T-helper 9 cell (primary cell): ENCODE measurements at places on chromosomes 16 and 17.

- DNase-seq = no peak
Observed at GRCh38 chr17:71667661-71668060, 453.2 kb upstream of the SOX9 start.

GRCh38 chr16:242281-242680 lies 7.7 kb downstream of the FAM234A start:
- no peak for DNase-seq

DNA sequence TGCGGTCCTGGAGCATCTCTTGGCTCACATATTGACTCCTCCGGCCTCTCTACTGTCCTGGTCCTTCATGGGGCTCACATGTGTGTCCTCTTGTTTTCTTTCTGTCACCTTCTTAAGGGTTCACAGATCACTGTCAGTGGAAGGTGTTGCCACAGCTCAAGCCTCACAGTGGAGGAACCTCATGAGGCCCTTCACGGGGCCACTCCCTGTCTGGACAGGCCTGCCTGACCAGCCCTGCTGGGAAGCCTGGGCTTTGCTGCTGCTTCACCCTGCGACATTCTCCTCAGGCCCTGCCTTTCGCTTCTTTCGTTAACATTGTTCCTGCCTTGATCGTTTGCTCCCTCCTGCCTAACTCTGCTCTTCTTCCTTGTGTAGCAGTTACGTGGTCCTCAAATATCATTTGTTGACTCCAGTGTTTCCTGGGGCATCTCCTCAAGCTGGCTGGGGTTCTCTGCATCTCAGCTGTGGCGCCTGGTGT lies 55.9 kb downstream of the WDR45B start:
- no peak for DNase-seq

GRCh38 chr17:413706-414380 lies 61.2 kb upstream of the RPH3AL start:
- no peak for DNase-seq

DNA sequence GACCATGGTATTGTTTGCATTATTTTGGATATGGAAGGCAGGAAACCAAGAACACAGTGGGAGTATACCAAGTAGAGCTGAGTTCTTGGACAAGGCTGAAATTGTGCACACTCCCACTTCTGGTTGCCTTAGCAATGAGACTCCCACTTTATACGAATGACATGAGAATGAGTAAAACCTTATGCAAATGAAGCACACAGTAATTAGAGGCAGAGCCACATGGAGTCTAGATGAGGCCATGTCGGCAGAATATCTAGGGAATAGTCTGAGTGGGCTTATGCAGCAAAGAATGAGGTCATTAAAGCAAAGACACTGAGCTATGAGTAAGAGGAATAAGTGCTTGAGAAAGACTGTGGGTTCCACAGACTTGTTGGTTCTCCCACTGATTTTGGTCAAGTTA lies 178.7 kb downstream of the GRIN2A start:
- DNase-seq = no peak

DNA sequence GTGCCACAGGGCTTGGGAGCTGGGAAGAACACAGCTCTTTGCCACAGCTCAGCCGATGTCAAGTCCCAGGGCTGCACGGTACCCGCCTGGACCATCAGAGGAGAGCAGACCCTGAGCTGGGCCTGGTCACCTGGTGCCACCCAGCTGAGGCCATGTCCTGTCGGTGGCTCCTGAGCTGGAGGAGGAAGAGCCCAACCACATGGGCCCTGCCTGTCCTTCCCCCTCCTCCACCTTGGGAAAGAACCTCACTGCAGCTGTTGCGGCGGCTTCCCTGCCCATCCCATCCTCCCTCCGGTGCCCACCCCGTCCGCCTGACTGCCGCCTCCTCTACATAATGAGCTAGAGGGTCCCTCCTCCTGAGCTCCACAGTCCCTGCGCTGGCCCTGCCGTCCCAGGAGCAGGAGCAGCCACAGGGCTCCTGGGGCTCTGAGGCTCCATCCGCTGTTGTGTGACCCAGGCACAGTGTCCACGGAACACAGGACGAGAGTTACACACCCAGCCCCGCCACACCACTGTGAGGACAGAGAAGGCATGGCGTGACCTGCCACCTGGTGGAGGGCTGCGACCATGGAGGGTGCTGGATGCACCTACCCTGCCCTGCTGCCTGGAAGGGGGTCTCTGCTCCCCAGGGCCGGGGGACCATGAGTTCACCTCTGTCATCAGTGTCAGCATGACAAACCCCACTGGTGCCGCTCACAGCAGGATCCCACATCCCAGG lies 21.4 kb upstream of the CHMP6 start:
- peak; percentile 30 for DNase-seq

GRCh38 chr16:71460941-71461340 lies 1.1 kb downstream of the ZNF23 start:
- no peak for DNase-seq

DNA sequence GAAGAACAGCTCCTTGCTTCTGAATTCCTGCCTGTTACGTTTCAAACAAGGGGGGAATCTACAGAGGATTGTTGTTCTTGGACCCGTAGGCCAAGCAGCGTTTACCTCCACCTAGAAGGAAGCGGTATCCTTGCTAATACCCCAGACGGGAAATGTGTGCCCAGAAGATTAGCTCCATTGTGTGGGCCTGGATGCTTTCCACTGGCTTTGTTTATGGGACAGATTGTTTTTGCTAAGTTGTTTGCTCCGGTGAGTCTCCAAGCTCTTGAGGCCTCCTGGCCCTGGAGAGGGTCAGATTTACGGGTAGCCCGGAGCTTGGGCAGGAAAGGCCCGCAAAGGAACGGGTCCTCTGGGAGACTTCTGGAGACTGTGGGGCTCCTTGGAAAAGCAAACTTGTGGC lies 28.4 kb upstream of the MRTFB start:
- DNase-seq = no peak

DNA sequence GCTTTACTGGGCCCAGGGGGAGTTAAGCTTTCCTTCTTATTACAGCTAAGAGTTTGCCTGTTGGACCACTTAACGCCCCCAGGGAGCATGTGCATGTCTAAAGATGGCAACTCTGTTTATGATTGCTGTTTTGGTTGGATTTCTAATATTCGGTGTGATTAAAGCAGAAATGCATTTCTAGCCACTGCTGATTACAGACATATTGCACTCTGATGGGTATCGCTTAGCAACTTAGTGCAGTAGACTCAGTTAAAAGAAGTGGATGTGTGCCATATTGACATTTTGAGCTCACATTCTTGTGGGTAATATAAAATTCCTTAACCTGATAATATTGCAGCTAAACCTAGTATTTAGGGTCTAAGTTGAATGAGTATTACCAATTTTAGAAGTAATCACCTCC lies 4.2 kb downstream of the NF1 start:
- no peak for DNase-seq

DNA sequence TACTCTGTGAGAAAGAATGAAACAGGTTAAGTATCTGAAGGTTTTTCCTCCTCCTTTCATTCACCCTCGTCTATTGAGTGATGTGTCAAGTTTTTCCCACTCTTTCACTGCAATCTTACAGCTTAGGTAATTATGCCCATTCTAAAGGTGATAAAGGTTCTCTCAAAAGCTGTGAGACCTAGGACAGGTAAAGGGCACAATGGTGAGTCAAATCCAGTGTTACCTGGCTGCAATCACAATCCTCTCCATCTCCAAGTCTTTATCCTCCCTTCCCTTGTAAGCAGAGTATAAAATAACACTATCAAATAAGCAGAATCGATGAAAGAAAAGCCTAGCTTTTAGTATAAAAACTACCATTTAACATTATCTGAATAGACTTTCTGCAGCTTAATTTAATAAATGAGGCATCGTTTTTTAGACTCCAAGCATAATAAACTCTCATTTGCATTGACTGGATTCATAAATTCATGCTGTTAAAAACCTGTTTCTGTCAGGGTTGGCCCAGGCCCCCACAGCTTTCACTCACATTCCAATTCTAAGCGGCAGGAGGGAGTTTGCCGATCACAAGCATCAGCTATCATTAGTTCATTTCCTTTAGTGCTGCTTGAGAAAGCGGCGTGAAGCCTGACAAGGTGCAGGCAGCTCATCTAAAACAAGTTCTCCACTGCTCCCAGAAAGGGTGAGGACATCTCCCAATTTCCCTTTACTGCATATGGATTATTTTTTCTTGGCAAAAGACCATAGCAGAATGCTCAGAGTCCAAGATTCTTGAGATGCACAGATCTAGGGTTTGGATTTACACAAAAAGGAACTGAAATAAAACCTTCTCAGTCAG lies 67.8 kb downstream of the CDH8 start:
- no peak for DNase-seq

- no peak for DNase-seq
Observed at GRCh38 chr16:48201515-48202201, 42.4 kb upstream of the LONP2 start.

GRCh38 chr17:3542410-3543088 lies 15.1 kb downstream of the TRPV3 start:
- DNase-seq = no peak

DNA sequence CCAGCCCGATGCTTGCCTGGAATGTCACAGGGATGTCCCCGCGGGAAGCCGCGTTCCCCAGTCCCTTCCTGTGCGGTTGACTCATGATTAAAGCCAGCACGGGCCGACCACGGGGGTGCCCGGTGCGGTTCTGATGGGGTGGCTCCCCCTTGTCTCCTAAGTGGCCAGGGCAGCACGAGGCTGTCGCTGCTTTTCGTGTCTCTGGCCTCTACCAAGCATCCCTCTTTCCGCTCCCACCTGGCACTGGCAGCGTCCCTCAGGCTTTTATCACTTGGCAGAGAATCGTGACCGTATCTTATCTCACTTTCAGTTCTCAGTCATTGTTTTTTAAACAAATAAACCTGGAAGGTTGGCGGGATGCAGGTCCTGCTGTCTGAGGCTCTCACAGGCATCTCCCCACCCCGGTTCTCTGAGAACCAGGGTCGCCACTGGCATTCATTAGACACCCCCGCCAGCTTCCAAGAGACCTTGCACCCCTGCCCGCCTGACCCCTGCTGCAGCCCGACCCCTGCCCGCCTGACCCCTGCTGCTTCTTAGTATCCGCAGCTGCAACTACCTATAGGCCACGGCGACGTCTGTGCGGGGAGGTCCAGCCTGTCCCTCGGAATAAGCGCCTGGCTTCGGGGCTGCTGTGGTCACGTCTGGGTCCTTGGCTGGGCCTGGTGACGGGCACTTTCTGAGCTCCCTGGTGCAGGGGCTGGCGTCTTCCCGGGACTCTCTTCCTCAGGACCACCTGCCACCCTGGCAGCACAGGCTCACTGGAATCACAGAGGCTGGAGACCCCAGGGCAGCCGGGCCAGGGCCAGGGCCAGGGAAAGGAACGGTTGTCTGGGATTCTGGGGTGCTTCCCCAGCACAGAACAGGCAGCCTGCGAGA lies 7.5 kb downstream of the C1QTNF8 start:
- DNase-seq = no peak

- no peak for DNase-seq
Observed at GRCh38 chr17:19708431-19709175, 7.8 kb downstream of the SLC47A2 start.

DNA sequence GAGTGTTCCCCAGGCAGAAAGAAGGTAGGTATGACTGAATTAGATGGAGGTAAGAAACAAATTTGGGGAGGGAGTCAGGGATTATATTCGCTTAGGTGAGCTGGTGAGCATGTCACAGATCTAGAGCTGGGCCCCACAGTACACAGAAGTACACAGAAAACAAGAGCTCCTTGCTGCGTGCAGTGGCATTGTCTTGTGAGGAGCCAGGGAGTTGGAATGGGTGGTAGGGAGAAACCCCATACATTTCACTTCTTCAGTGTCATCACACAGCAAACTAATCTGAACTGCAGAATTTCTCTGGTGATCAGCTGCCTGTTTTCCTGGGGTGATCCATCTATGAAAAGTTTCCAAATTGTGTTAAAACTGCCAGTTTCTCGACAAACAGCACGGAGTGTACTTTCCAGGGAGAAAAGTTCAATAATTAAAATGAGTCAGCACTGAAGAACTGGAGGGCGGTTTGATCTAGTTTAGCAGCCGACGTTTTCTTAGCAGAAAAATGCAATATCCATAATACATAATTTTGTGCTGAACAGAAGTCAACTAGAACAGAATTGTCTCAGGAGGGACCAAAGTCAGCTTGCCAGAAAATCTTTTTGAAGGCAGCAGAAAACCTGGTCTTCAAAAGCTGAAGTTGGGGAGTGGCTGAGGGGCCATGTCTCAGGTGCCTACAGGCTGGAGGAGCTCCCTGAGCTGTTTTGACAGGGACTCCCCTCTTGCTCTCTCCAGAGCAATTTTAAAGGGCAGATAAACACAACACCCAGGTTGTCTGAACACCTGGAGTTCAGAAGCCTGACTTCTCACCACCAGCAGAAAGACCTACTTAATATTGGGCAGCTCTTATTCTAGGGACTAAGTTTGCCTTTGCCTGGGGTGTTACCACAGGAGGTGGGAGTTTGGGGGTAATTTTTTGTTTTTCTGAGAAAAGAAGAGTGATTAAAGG lies 448.6 kb downstream of the CA10 start:
- no peak for DNase-seq

DNA sequence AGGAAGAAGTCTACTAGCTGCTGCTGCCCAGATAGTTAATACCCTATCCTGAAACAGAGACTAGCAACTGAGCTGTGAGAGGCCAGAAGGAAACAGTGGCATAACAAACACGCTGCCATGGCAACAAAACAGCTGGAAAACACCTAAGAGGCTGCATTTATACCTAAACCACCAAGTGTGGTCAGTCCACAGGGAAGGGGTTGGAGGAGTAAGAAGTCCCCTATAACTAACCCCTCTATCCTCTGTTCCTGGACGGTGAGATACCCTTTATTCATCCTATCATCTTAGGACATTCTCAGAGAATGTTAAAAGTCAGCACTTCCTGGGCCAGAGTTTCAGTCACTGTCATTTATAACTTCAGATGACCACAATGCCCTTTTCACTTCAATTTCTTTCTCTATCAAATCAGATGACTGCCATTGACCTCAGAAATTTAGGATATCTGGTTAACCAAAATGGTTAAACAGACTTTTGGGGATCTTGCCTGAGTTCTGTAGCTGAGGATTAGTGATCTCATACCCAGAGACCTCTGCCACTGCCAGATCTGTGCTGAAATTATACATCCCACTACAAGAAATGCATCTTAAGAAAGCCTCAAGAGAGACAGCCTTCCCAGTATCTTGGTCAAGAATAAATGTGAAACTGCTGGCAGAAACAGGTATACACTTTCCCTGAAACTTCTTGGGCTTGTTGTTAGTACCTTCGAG lies 36.2 kb downstream of the STH start:
- no peak for DNase-seq

GRCh38 chr17:49082231-49082630 lies 50.3 kb upstream of the B4GALNT2 start:
- DNase-seq = no peak

GRCh38 chr16:49484451-49484849 lies 110.8 kb downstream of the C16orf78 start:
- no peak for DNase-seq

DNA sequence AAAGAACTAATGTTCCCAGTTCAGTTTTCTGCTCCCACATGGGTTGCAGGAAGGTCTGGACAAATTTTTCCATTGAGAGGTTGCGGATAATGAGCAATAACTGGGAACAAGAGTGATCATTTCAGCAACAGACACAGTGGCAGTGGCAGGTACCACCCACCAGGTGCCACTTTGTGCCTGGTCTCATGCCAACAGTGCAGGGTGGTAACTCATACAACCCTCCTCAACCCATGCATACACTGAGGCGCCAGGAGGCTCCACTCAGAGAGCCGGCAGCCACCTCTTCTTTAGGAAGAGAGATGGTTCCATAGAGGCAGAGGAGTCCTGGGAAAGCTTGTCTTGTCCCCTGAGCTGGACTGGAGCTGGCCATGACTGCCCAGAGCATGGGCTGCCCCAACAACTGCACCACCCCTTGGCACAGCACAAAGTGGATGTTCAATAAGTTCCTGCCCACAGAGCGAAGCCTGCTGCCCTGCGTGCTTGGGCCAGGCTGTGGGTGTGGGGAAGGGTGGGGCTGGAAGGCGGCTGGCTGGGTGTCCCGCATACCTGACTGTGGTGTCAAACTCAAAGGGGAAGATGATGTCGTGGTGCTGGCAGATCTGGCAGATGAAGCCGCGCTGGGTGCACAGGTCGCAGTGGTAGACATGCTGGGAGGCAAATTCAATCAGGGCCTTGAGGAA lies 6.4 kb upstream of the ARHGAP27 start:
- DNase-seq = no peak
